ENCODE measurements at places on chromosomes 1 and 21. TPM values are rescaled to one million over a fixed set of nuclear protein-coding genes. Genes with fewer than 3 reads are reported as not detected.

Gene TEX38
- not detected for total RNA-seq

Gene SPAG17
- not detected for total RNA-seq

Gene FGGY
- total RNA-seq, result 8.1 TPM

- H3K27ac ChIP-seq, result peak overlapping the region; percentile 96
- DNase-seq, result peak; percentile 53
- H3K36me3 ChIP-seq, result peaks cover 13% of the 10 kb centered on the region
- H3K4me1 ChIP-seq, result peaks cover 51% of the 10 kb centered on the region
- peak overlapping the region; percentile 96 for H3K4me3 ChIP-seq
These were observed 1.3 kb downstream of the ZBTB7B start for GRCh38 chr1:155003766-155004351.

DNA sequence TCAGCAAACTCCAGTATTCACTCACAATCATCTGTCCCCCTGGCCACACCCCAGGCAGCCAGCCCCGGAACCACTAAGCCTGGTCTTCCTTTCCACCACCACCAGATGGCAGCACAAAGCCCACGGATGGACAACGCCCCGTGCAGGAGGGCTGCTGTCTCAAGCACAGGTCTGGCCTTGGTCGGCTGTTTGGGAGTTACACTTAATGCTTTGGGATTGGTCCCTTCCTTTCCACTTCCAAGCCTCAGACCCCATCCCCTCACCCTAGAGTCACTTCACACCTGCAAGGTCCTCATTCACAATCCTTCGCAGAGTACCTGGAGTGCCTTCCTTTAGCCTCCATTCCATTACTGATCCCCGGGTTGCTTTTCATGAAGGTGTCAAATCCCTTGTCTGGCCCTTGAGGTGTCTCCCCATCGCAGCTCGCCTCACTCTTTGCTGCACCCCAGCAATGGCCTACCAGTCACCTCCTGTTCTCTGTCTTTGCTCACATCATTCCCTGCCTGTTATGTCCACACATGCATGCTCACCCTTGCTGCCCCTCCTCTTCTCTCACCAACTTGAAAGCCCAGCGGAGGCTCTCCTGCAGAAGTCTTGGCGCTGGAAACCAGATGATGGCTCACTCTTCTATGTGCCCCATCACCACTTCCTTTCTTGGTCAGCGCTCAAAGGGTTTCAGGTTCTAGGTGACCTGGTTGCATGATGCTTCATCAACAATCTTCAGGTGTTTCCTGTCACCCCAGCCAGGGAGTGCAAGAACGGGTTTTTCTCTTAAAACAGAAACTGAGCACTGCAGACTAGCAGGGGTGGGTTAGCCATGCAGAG is 24.9 kb upstream of the KCNA2 start:
- no peaks in the 10 kb centered on the region for H3K27me3 ChIP-seq
- H3K36me3 ChIP-seq, result peaks cover 3% of the 10 kb centered on the region
- peaks cover 55% of the 10 kb centered on the region for H3K4me1 ChIP-seq
- no peak overlapping the region for H3K4me3 ChIP-seq
- no peak overlapping the region for H3K27ac ChIP-seq
